ENCODE measurements at places on chromosomes 1 and 21.

GRCh38 chr1:108598340-108598739 lies 38.4 kb downstream of the EEIG2 start:
- no peak for DNase-seq

DNA sequence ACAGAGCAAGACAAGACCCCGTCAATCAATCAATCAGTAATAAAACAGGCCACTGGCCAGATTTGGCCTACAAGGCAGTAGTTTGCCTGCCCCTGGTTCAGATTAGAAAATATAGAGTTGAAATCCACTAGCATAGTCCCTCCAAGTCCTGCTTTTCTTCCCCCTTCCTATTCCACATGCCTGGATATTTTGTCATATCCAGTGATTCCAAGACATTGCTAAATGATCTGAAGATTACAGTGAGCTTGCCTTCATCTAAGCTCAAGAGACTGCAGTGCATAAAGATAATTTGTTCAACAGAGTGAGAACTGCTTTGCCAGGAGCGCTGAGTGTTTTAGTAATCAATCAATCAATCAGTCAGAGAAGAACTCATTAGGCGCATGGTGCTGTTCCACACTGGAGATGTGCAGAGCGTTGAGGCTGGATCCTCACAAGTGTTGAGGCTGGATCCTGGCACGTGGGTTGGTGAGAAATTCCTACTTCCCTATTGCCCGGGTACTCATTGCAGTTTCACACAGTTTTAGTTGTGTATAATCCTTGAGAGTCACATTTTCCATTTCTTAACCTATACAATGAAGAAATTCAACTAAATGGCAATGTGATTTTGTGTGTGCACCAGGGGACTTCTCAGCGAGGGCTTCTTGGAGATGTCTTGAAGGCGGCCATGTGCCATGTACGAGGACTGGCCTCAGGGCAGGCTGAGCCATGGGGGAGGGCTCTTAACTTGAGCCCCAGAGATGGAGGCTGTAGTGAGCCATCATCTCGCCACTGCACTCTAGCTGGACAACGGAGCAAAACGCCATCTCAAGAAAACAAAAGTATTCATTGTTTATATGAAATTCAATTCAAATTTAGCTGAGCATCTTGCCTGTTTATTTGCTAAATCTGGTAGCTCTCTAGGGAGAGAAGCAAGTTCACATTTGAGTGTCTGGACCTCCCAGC lies 76.3 kb downstream of the TOMM20 start:
- DNase-seq, result no peak

GRCh38 chr1:204385727-204386126 lies 25.9 kb downstream of the PPP1R15B start:
- no peak for DNase-seq

- DNase-seq, result no peak
Measured at GRCh38 chr1:157315544-157315943, 177.3 kb upstream of the ETV3 start.

DNA sequence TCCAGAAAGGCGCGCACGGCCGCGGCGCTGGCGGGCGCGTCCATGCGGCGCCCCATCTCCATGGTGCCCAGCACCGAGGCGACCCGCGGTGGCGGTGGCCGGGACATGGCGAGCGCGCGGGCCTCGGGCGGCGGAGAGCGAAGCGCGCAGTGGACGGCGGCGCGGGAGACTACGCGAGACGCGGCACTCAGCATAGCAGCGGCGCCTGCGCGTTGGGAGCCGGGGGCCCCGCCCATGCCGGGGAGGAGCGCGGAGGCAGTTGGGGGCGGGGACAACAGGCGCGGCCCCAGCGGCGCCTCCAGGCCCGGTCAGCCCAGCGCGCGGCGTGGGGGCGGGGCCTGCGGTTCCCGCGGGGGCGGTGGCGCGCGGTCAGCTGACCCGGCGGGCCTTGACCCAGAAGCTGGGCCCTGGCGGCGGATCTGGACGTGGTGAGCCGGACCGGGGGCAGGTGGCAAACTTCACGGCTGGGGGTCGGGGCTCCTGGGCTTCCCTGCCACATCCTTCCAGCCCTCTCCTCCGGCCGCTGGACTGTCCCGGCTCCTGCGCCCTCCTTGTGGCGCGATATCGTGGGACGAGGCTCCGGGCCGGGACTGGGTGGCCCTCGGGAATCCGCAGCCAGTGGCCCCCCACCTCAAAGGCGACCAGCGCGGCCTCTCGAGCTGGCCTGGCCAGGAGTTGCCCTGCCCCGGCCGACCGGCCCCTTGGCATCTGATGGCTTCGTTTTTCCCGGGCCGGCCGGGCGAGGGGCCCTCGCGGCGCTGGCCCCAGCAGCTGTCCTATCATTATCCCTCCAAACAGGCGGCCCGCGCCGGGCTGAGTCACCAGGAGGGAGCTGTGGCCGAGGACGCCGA lies at the start of the genes AKR7A2 and SLC66A1:
Gene AKR7A2, minus strand, starts transcription at position 214 of the 851 bp plus-strand sequence. Its CDS starts 20 bp downstream, at position 194.
Gene SLC66A1, plus strand, starts transcription at position 396 of the 851 bp plus-strand sequence. CDS start 5,352 bp downstream, outside the sequence.
- DNase-seq, result peak; percentile 95

- no peak for DNase-seq
Measured at GRCh38 chr21:37757606-37758376, 158.5 kb downstream of the KCNJ6 start.

Measured in right lobe of liver (tissue), 6 donors.